ENCODE measurements at places on chromosomes 5 and 9.

GRCh38 chr5:102857076-102857818 lies 102.1 kb downstream of the PAM start:
- no peak for DNase-seq

- no peak for DNase-seq
Measured at GRCh38 chr5:9265441-9266287, 280.2 kb downstream of the SEMA5A start.

- no peak for DNase-seq
Measured at GRCh38 chr5:140857987-140858240, 2.2 kb downstream of the PCDHA10 start.

DNA sequence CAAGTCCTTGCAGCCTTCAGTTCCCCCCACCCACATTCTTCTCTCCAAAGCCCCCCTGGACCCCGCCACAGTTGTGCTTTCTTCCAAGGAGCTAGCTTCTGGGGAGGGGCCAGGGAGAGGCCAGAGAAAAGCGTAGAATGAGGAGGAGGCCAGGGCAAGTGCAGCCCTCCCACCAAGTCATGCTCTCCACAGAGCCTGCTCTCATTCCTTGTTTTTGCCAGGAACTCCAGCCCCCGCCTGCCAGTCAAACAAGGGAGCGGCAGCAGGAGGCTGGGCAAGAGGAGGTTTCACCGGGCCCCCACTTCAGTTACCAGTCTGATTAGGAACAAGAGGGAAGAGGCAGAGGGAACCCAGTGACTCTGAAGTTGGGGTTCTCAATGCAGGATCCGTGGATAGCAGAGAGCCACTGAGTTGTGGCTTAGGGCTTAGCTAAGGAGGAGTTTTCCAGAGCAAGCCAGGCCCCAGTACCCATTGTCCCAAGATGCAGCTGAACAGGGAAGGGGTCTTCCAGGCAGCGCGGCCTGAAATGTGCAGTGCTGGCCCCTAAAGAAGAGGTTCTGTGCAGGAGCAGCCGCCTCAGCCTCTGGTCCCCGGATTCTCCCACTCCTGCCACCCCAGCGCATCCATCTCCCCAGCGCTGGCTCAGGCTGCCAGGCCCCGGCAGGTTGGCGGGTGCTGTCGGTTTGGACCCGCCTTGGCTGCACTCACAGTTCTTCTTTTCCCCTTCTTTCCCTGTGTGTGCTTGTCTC lies 120.6 kb downstream of the DAB2IP start:
- DNase-seq = no peak

- no peak for DNase-seq
Measured at GRCh38 chr5:148457183-148457620, 73.4 kb downstream of the FBXO38 start.

DNA sequence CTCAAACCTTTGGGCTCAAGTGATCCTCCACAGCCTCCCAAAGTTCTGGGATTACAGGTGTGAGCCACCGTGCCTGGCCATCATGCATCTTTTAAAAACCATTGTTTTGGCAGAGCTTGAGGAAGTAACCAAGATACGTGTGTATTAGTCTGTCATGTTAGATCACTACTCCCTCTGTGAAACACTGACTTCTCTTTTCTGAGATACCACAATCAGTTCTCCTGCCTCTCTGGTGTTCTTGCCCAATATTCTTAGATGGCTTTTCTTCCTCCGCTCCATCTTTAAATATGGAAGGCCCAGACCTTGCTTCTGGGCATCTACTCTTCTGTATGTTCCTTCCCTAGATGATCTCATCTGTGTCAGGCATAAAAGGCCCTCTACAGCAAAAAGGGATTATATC lies 14.2 kb upstream of the CCNB1 start:
- no peak for DNase-seq

- DNase-seq = no peak
Measured at GRCh38 chr5:177440211-177440989, 6.2 kb upstream of the PRR7 start.

- DNase-seq = no peak
Measured at GRCh38 chr9:133687856-133688761, 50.0 kb downstream of the SARDH start.

- no peak for DNase-seq
Measured at GRCh38 chr5:173493846-173494245, 122.6 kb downstream of the BOD1 start.

GRCh38 chr9:115957585-115957984 lies 196.0 kb upstream of the PAPPA start:
- DNase-seq = no peak

GRCh38 chr9:7286101-7286500 lies 513.5 kb downstream of the DMAC1 start:
- no peak for DNase-seq

GRCh38 chr9:94600715-94601114 lies 7.1 kb upstream of the FBP2 start:
- no peak for DNase-seq

DNA sequence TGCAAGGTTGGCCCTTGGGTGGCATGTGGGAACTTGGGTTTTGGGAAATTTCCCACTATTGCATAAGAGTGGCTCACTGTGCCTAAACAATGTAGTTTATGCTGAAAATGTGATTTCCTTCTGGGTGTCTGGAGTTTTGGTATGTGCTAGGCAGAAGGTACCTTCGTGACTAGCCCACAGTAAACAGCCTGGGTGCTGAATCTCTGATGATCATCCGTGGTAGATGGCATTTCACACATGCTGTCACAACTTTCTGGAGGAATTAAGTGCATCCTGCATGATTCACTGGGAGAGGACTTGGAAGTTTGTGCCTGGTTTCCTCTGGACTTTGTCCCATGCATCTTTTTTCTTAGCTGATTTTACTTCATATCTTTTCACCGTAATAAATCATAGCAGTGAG lies 64.5 kb downstream of the LNPEP start:
- no peak for DNase-seq

DNA sequence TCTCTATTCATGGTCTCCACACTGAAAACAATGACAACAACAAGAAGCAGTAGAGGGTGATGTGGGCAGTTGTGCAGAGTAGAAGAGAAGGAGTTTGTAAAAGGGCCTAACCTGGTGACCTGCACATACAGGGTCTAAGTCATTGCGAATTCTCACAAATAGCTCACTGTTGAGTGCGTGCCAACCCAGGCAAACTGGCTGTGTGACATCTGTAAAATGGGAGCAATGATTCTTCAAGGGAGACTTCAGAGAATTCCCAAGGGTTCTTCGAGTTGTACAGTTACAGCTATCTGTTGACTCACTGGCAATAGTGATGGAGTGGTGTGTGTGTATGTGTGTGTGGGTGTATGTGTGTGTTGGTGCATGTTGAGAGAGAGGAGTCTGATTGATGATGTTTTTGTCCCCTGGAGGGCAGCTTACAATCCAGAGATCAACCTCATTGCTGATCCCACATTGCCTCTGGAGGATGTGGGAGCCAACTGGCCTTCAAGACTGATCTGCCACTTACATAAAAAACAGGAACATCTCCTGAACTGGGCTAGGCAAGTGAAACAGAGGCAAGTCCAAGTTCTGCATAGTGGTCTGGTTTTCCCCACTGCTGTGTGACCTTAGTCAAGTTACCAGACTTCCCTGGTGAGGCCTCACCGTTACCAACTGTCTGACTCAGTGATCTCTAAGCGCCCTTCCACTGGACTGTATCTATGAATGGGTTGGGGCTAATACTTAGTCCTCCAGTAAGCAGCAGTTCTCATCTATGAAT lies 3.2 kb downstream of the FAT2 start:
- no peak for DNase-seq

DNA sequence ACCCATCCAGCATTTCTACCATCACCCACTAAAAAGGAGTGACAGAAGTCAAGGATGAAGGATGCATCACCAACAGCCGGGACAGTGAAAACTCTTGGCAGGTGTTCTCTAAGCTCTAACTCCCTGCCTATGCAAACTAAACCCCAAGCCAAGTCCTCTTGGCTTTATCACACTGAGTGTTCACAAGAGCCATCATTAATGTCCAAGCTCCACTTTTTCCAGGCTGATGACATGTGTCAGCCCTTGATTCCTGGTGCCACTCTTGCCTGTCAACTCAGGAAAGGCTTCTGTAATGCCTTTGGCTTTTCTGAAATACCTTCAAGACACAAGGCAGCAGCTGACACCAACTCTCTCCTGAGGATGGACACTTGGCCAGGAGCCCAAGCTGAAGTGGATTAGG lies 86.9 kb downstream of the NR6A1 start:
- no peak for DNase-seq

DNA sequence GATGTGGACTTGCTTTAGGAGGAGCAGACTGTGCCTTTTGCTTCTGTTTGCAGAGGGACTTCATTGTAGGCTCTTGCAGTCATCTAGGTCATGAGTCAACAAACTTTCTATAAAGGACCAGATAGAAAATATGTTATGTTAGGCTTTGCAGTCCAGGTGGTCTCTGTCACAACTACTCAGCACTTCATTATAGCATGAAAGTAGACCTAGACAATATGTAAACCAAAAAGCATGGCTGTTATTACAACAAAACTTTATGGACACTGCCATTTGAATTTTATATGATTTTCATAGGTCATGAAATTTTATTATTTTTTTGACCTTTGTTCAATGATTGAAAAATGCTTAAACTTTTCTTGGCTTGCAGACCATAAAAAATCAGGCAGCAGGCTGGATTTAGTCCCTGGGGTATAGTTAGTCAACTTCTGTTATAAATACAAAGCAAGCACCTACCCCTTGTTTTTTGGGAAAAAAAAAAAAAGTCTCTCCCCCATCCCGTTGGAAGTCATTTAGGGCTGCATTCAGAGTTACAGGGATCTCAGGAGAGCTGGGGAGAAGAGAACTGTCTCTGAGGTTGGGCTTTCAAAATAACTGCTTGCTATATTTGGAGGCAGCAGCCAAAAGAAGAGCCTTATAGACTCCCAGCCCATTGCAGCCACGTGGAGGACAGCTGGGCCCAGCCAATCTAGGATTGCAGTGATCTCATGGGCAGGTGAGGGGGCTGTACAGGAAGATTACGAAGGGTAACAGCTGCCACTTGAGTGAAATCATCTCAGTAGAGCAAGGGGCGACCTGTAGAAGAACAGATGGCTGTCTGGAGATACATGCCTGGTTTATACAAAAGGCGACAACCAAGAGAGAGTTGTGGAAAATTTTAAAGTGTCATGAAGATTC lies 136.6 kb upstream of the TNC start:
- no peak for DNase-seq

- DNase-seq = no peak
Measured at GRCh38 chr5:90446961-90447360, 27.6 kb downstream of the MBLAC2 start.

GRCh38 chr5:6900247-6901227 lies 187.3 kb downstream of the TENT4A start:
- no peak for DNase-seq

DNA sequence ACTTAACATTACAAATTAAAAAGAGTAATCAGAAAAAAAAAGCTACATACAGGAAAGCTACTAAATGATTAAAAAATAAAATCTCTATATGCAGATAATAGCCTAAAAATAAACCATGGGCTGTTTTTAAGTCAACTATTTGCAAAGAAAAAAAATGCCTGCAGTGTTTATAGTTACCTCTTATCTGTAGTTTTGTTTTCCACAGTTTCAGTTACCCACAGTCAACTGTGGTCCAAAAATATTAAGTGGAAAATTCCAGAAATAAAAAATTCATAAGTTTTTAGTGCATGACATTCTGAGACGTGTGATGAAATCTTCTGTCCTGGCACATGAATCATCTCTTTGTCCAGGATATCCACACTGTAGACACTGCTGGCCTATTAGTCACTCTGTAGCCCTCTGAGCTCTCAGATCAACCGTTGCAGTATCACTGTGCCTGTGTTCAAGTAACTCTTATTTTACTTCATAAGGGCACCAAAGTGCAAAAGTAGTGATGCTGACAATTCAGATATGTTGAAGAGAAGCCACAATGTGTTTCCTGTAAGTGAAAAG lies 59.2 kb downstream of the PRELID2 start:
- DNase-seq = no peak

DNA sequence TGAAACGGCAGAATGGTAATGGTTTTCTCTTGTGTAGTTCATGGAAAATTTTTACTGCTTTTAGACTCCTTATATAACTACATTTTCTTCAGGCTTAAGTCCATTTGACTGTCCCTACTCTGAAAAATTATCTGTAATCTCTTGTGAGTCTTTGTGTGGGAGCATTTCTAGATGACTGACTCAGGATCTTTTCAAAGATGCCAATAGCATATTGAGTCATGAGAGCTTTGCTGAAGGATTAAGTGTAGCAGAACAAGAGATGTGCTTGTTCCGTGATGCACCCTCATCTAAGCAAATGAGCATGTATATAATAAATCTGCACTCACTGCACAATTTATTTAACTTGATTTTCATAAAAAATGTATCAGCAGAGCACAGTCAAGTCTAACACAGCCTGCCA lies 298.7 kb upstream of the CDH6 start:
- DNase-seq = no peak

DNA sequence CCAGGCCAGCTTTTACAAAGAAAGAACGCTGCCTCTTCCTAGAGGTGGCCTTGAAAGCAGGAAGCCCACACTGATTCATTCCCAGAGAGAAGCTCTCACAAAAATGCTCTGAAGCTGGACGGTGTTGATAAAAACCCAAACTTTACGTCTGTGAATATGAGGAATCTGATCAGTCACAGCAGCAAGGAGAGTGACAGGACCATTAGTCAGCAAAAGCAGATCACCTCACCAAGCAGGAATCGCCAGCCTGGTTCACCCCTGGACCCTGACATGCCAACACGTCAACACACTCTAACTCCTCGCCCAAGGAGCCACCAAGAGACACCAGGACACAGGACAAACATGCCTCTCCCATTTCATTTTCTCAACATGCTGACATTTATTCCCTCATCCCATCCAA lies 70.6 kb upstream of the ZNF622 start:
- DNase-seq = no peak

DNA sequence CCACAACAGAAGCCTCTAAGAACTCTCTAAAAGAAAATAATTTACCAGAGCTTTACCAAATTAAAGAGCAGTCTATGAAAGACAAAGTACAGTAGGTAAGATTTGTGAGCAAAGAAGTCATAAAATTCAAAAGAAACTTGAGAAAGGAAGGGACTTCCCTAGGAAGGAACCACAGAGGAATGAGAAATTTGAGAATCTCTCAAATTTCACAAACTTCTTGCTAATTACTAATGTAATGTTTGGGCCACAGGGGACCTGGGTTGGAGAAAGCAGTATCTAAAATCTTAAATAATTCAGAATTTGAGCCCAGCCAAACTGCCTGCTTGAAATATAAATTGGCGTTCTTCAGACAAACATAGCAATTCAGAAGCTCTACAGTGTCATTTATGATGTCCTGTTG lies 225.0 kb upstream of the PRR16 start:
- DNase-seq = no peak

DNA sequence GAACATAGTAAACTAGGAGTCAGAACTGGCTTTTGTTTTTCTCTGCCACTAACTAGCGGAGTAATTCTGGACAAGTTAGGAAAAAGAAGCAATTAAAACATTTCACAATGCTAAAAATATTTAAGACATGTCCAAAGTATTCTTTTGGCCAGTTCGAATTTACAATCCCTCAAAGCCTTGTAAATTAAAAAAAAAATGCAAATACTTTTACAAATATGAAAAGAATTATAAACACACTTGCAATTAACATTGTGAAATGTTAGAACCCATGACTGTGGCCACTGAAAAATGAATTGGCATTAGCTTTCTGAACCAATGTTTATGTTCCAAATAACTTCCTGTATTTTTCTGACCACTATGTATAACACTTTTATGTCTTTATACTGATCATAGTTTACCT lies 2.2 kb downstream of the RAD1 start:
- no peak for DNase-seq

All from activated T-helper 1 cell treated with Interleukin-2 at 50 U/mL for 16 hours (primary cell).